ENCODE measurements at places on chromosomes 5 and 9. TPM values are rescaled to one million over a fixed set of nuclear protein-coding genes. Genes with fewer than 3 reads are reported as not detected.

- no peaks in the 10 kb centered on the region for H3K27me3 ChIP-seq
- H3K27ac ChIP-seq = no peak overlapping the region
- H3K36me3 ChIP-seq = no peaks in the 10 kb centered on the region
- H3K4me1 ChIP-seq = no peaks in the 10 kb centered on the region
- no peak overlapping the region for H3K4me3 ChIP-seq
- no peak for DNase-seq
Measured at GRCh38 chr9:124567362-124567761, 60.2 kb upstream of the NR5A1 start.

DNA sequence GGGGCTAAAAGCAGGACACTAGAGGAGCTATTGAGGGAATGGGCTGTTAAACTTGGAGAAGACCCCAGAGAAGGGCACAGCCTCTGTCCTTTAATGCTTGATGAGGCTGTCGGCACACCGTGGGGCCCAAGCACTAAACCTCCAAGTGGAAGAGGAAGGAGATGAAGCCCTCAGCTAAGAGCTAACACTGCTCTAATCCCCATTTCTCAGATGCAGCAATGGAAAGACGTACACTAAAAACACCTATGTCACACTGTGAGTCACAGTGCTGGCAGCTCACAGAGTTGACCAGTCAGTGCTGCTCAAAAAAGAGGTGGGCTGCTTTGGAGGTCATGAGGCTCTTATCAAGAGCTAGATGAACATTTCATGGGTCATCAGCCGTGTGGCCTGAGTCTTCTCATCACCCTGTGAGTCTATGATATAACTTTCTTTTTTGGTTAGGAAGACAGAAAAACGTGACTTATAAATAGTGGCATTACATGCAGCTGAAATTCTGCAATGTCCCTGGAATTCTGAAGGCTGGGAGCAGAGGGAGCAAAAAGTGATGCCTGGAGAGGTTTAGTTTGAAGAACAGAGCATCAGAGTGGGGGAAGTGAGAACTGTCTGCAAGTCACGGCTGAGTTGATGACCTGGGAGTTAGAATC is 21.5 kb downstream of the TNFSF8 start:
- no peak overlapping the region for H3K27ac ChIP-seq
- no peaks in the 10 kb centered on the region for H3K36me3 ChIP-seq
- H3K4me1 ChIP-seq = peaks cover 3% of the 10 kb centered on the region
- H3K4me3 ChIP-seq = no peak overlapping the region

- peaks cover 3% of the 10 kb centered on the region for H3K4me1 ChIP-seq
- DNase-seq = no peak
- H3K36me3 ChIP-seq = no peaks in the 10 kb centered on the region
- no peak overlapping the region for H3K4me3 ChIP-seq
Measured at GRCh38 chr5:72246954-72247442, 73.0 kb downstream of the MRPS27 start.

DNA sequence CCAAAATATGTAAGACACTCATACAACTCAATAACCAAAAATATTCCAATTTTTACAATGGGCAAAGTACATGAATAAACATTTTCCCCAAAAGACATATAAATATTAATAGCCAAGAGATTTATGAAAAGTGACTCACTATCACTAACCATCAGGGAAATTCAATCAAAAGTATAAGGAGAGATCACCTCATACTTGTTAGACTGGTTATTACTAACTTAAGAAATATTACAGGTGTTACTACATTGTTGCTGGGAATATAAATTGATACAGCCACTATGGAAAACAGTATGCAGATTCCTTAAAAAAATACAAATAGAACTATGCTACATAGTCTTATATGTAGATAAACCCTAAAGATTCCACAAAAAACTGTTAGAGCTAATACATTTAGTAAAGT is 21.8 kb downstream of the BTNL8 start:
- H3K36me3 ChIP-seq = no peaks in the 10 kb centered on the region
- no peak for DNase-seq
- no peaks in the 10 kb centered on the region for H3K4me1 ChIP-seq

DNA sequence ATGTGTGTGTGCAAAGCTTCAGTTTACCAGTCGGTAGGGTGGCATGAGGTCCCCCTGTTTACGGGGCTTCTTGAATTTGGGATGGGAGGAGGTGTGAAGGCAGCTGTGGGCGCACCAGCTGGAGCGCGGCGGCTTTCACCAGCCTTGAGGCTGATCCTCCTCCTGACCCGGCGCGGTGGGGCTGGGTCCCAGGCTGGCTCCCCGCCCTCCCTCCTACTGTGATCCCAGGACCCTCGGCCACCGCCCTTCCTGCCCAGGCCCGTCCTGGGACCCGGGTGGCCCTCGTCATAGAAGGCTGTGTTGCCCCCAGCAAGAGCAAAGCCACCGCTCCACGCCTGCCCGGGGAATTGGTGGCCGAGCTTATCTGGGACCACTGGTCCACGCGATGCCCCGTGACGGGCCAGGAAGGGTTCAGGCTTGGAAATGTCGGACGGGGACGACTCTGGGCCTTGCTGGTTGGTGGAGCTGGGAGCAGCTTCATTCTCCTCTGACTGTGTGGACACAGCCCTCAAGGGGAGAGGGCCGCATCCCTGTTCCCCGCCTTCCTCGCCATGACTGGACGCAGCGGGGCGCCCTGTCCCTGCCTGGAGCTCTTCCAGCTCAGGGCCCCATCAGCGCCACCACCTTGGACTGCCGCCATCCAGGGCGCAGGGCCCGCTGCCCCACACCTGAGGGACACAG is 271.1 kb upstream of the IRX1 start:
- H3K36me3 ChIP-seq = no peaks in the 10 kb centered on the region
- H3K4me3 ChIP-seq = no peak overlapping the region
- DNase-seq = no peak
- H3K27me3 ChIP-seq = no peaks in the 10 kb centered on the region

DNA sequence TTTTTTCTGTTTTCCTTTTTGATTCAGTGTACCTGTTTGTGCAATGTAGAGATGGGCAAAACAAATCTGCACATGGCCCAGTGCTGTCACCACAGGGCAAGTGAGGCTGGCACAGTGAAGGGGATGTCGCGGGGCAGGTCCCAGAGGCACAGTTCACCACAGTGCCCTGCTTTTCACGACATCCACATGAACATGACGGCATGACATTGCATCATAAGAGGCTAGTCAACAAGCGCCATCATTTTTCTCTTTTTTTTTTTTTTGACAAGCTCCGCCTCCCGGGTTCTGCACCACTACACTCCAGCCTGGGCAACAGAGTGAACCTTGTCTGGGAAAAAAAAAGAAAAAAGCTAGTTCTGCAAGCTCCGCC is 42.9 kb upstream of the VDAC1 start:
- no peaks in the 10 kb centered on the region for H3K4me1 ChIP-seq
- DNase-seq = no peak
- H3K27me3 ChIP-seq = no peaks in the 10 kb centered on the region
- no peaks in the 10 kb centered on the region for H3K36me3 ChIP-seq

- H3K27me3 ChIP-seq = no peaks in the 10 kb centered on the region
- no peak for DNase-seq
- H3K4me1 ChIP-seq = peaks cover 10% of the 10 kb centered on the region
- no peaks in the 10 kb centered on the region for H3K36me3 ChIP-seq
- H3K27ac ChIP-seq = no peak overlapping the region
Measured at GRCh38 chr9:85432599-85432998, 309.2 kb downstream of the AGTPBP1 start.

GRCh38 chr9:119322184-119322583 is 47.1 kb downstream of the BRINP1 start:
- H3K4me3 ChIP-seq = no peak overlapping the region
- H3K27me3 ChIP-seq = no peaks in the 10 kb centered on the region
- H3K27ac ChIP-seq = no peak overlapping the region
- H3K36me3 ChIP-seq = no peaks in the 10 kb centered on the region
- H3K4me1 ChIP-seq = no peaks in the 10 kb centered on the region
- DNase-seq = peak; percentile 72

DNA sequence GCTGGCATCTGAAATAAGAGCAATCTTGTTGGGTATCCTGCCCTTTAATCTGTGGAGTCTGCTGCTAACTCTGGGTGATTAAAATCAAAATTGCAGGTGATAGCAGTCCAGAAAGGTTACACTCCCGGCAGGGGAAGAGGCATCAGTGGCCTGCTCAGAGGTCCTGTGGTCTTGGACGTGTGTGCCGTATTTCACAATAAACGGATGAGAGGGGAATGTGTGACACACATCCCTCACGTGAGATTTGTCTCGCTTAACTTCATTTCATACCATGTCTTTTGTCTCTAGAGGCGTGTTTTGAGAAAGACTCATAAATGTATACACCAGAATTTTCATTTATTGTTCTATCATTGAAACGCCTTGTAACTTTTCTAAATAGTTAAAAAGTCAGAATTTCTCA is 36.6 kb downstream of the FAM240B start:
- H3K36me3 ChIP-seq = no peaks in the 10 kb centered on the region
- no peak overlapping the region for H3K4me3 ChIP-seq
- no peak for DNase-seq
- H3K27ac ChIP-seq = no peak overlapping the region
- H3K4me1 ChIP-seq = peaks cover 3% of the 10 kb centered on the region

GRCh38 chr5:41193456-41194205 is 19.7 kb downstream of the C6 start:
- DNase-seq = peak; percentile 83
- no peaks in the 10 kb centered on the region for H3K4me1 ChIP-seq
- H3K4me3 ChIP-seq = no peak overlapping the region
- H3K27ac ChIP-seq = no peak overlapping the region

DNA sequence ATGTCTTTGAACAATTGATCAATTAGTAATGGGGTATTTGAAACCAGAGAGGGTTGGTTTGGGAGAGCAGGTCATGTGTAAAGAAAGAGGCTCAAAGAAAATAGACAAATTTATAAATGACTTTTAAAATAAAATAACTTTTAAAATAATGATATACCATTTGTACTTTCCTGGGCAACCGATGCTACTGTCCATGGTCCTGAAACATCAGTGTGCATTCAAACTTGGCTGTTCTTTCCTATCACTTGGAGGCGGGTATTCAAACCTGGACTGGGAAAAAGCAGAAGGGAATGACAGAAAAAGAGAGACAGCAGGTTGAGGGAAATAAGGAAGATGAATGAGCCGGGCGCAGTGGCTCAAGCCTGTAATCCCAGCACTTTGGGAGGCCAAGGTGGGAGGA is 1446.4 kb upstream of the WWC1 start:
- H3K27ac ChIP-seq = no peak overlapping the region
- H3K27me3 ChIP-seq = no peaks in the 10 kb centered on the region
- no peaks in the 10 kb centered on the region for H3K4me1 ChIP-seq
- no peaks in the 10 kb centered on the region for H3K36me3 ChIP-seq
- H3K4me3 ChIP-seq = no peak overlapping the region

- H3K36me3 ChIP-seq = no peaks in the 10 kb centered on the region
- no peak for DNase-seq
- H3K27me3 ChIP-seq = no peaks in the 10 kb centered on the region
- no peak overlapping the region for H3K4me3 ChIP-seq
- H3K4me1 ChIP-seq = no peaks in the 10 kb centered on the region
Measured at GRCh38 chr5:18920966-18921365, 1067.0 kb downstream of the CDH18 start.

DNA sequence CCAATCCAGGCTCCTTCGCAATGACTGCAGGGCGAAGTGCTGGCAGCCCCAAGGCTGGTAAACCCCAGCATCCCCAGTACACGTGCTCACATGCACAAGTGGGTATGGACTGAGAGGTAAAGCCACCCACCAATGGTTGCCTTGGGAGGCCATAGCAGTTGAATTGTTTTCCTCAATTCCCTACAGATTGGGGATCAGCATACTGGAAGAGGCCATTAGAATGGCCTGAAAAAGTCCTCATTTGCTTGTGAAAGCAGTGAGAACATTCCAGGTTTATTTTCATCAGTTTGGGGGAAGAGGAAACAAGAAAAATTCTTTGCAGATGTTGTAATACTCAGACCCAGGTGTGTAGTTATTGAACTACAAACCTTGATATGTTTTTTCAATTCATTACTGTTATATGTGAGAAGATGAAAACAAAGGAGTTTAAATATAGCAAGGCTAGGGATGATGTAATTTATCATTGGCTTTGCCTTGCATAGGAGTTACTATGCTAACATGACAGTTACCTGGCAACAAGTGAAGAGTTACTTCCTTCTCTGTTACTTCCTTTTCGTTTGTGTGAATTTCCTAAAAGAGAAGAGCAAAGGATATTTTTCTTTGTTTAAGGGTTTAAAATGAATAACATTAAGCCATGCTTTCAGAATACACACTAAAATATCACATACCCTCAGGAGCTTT is 36.4 kb downstream of the MTMR12 start:
- peak overlapping the region; percentile 78 for H3K27ac ChIP-seq
- no peaks in the 10 kb centered on the region for H3K36me3 ChIP-seq
- no peaks in the 10 kb centered on the region for H3K27me3 ChIP-seq
- no peak for DNase-seq
- H3K4me1 ChIP-seq = peaks cover 19% of the 10 kb centered on the region
- H3K4me3 ChIP-seq = no peak overlapping the region

- DNase-seq = no peak
- no peak overlapping the region for H3K4me3 ChIP-seq
- H3K4me1 ChIP-seq = no peaks in the 10 kb centered on the region
- no peaks in the 10 kb centered on the region for H3K36me3 ChIP-seq
- H3K27me3 ChIP-seq = no peaks in the 10 kb centered on the region
Measured at GRCh38 chr9:22683700-22684075, 237.1 kb downstream of the DMRTA1 start.

DNA sequence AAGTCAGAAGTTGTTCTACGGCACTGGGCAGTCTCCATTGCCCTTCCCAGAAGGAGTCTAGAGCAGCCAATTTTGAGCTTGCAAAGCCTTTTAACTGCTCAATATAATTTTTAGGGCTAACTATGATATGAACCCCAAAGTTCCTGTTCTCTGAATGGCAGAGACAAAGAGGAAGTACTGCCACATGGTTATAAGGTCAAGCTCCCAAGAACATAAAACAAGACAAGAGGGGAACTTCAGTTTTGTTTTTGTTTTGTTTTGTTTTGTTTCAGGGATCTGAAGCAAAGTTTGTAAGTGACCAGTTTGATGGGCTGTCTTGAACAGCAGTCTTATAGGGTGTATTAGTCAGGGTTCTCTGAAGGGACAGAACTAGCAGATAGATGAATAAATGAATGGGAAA is 11.9 kb upstream of the SMC2 start:
- no peak overlapping the region for H3K27ac ChIP-seq
- no peaks in the 10 kb centered on the region for H3K27me3 ChIP-seq
- DNase-seq = no peak
- H3K4me3 ChIP-seq = no peak overlapping the region
- no peaks in the 10 kb centered on the region for H3K4me1 ChIP-seq
- no peaks in the 10 kb centered on the region for H3K36me3 ChIP-seq

- no peaks in the 10 kb centered on the region for H3K4me1 ChIP-seq
- peak overlapping the region; percentile 81 for H3K4me3 ChIP-seq
- H3K27me3 ChIP-seq = no peaks in the 10 kb centered on the region
- DNase-seq = no peak
- peak overlapping the region; percentile 88 for H3K27ac ChIP-seq
Measured at GRCh38 chr9:77176686-77177142, 620 bp upstream of the VPS13A start.

DNA sequence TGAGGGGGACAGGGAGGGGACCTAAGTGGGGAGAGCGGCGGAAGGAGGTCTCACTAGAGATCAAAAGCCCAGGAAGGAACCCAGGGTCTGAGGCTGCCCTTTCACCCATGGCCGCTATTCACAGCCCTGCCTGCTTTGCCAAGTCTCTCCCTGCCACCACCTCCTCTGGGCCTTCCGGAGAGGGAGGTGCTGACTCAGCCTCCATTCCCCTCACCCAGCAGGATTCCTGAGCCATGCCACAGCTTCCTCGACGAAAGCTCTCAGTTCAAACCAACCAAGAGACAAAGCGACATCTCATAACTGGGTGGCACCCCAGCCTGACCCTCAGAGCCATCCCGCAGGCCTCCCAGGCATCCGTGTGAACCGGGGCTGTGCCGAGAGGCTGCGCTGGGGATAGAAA is 36.7 kb downstream of the PAX5 start:
- no peaks in the 10 kb centered on the region for H3K4me1 ChIP-seq
- DNase-seq = no peak
- no peak overlapping the region for H3K4me3 ChIP-seq
- H3K36me3 ChIP-seq = no peaks in the 10 kb centered on the region
- peaks cover 17% of the 10 kb centered on the region for H3K27me3 ChIP-seq

CCDC192 gene
- total RNA-seq = not detected

NEUROG1 gene
- total RNA-seq = not detected

BTNL8 gene
- total RNA-seq = 0.19 TPM

SEMA5A gene
- total RNA-seq = 23.3 TPM

Measured in kidney (tissue), 22 donors.